Stimulated activated CD4-positive, alpha-beta T cell treated with anti-CD3 and anti-CD28 coated beads, Interleukin-4, amount 100 ng/mL, for 48 hours (primary cell): ENCODE measurements at places on chromosomes 7 and 10.

GRCh38 chr10:77229704-77230103 is 407.9 kb downstream of the KCNMA1 start:
- no peak for DNase-seq

- no peak for DNase-seq
These were observed 28.2 kb downstream of the ZNF25 start for GRCh38 chr10:37948210-37948609.

DNA sequence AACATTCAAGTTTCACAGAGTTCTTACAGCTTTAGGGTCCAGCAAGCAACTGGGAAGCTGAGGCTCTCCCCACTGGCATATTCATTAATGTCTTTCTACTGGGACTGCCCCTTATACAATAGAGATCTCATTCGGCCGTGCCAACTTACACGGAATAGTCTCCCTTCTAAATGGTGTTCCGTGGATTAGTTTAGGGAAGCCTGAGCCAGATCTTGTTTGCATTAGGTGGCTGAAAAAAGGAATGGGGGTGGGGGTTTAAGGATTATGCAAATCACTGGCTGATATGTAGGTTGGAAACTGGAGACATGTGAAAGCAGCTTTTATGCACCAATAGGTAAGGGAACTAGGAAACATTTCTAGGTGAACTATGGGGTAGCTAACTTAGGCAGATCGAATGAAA is 218.3 kb downstream of the TRIL start:
- no peak for DNase-seq

GRCh38 chr7:140519007-140519399 is 39.7 kb upstream of the MKRN1 start:
- DNase-seq = no peak

- no peak for DNase-seq
These were observed 81.4 kb upstream of the PLPP4 start for GRCh38 chr10:120375666-120376065.

- no peak for DNase-seq
These were observed 35.8 kb downstream of the MINDY3 start for GRCh38 chr10:15824498-15824897.

DNA sequence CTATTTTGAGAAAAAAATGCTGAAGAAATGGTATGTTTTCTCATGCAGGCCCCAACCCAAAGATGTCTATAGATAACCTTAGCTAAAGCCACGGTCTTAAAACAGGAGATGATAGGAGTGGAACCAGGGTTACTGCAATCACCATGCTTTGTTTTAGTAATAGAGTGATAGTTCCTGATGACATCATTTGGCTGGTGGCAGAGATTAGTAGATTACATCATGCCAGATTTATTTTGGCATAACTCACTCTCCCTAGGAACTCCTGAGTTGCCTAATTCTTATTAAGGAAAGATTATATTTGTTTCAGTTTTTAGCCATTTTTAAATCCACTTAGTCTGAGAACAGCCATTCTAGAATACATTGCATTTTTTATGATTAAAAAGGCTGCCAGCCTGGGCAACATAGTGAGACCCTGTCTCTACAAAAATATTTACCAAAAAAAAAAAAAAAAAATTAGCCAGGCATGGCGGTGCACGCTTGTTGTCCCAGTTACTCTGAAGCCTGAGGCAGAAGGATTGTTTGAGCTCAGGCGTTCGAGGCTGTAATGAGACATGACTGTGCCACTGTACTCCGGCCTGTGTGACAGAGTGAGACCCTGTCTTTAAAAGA is 17.8 kb downstream of the ENO4 start:
- DNase-seq = no peak

GRCh38 chr10:96618653-96619052 is 31.8 kb upstream of the TM9SF3 start:
- no peak for DNase-seq

- DNase-seq = no peak
These were observed 292.1 kb upstream of the IGFBP3 start for GRCh38 chr7:46213154-46213537.

DNA sequence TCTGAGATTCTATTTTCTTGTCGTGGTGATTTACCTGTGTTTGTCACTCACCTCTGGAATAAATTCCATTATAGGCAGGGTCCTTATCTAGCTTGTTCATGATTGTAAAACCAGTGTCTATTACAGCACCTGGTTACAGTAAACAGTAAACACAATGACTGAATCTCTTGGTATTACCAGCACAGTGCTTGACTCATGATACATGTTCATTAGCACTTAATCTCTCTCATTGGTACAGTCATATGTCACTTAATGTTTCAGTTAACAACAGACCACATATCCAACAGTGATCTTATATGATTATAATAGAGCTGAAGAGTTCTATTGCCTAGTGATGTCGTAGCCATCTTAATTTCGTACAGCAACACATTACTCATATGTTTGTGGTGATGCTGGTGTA is 1.6 kb upstream of the TASOR2 start:
- DNase-seq = no peak

DNA sequence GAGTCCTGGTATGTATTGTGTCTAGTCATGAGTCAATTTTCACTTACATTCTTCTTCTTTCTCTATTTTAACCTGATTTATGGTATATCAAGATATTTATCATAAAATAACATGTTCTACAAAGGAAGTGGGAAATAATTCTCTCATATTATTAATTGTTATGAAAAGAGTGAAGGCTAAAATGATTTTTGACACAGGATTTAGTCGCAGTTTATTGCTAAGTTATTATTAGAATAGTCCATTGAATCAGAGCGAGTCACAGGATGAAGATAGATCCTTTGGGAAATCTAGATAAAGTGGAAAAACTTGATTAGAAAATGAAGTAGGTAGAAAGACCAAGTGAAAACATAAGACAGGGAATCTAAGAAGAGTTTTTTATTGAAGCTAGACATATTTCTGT is 184.3 kb upstream of the DGKB start:
- DNase-seq = no peak

DNA sequence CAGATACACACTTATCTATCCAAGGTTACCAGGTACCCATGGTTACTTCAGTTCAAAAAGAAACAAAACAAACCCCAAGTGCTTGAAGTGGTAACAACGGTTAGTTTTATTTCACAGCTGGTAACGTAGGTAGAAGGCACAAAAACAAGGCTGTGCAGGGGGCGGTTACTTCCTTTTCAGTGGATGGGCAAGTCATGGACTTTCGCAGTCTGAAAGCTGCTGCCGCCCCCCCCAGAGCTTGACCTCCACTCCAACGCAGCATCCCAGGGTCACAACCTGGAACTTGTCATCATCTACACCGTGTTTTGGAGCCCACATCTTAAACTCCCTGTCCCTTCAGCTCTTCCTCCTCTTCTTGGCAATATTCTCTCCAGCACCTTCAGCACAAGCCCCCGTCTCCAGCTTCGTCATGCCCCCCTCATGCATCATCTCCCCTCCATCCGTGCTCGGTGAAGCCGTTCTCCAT is 181.2 kb upstream of the ITGB1 start:
- no peak for DNase-seq

DNA sequence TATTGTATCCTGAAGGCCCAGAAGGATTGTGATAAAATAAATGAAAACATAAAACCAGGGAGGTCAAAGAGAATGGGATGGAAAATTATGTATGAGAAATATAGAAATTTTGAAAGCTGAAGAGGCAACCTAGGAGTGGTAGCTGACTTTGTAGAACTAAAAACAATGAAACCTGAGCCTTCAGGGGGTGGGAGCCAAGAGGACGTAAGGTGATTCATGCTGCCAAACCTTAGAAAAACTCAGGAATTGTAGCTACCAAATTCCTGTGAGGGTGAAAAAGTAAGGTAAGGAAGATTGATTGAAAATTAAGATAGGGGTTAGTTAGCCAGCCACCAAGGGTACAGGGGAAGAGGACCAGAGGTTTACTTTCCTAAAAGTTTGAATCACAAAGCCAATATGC is 213.2 kb downstream of the KCND2 start:
- DNase-seq = no peak

DNA sequence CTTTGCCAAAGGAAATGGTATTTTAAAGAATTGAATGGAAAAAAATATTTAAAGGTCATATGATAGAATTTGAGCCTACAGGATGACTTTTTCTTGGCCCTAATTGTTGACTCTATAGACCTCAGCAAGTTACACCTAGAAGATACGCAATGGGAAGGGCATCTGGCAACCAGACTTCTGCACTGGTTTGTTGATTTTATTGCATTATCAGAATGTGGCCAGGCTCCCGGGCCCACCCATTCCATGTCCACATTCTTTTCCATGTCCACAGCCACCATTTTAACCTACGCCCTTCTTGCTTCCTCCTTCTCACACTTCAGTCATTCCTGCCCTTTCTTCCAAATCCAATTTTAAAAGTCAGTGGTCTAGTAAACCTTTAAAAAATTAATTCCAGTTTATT is 738.4 kb downstream of the SUGCT start:
- DNase-seq = no peak

DNA sequence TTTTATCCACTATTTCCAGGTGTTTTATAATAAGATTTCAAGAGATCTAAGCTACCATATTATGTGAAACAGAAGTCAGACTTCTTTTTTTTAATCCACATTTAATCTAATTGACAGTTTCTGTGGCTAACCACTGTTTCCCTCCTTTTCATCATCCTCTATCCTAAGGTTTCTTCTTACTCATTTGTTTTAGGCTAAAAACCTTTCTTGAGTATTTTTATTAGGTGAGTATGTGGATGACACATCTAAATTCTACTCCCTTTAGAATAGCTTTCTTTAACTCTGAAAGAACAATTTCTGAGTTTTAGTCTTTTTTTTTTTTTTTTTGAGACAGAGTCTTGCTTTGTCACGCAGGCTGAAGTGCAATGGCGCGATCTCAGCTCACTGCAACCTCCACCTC is 62.7 kb downstream of the NPY start:
- DNase-seq = no peak

- no peak for DNase-seq
These were observed 25.3 kb downstream of the WAC start for GRCh38 chr10:28558186-28558585.

- DNase-seq = no peak
These were observed 482.1 kb downstream of the DNAJB6 start for GRCh38 chr7:157818701-157819454.

DNA sequence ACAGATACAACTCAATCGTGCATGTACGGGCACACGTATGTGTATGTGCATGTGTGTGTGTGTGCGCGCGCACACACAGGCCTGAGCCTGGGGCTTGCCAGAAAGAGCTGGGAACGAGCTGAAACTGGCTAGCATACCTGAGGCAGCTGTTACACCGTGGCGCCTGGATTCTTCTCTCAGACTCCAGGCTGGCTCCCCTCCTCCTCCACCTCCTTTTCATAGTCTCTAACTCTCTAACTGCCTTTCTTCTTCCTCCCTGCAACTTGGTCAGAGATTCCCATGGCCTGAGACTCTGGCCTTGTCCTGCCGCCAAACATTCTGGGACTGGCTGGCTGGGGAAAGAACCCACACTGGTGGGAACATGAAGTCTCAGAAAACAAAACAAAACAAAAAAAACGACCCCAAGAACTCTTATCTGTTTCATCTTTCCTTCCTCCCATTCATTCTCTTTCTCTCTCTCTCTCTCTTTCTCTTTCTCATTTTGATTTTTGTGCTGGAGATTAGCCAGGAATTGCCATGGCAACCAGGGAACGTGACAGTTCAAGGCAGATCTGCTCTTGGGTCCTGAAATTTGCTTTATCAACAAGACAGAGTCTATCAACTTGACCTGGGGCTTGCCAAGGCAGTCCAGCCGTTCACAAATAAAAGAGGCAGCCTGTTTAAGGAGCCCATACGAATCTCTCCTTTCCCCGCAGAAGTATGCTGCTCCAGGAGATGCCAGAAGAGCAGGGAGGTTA is 76.8 kb upstream of the SEM1 start:
- no peak for DNase-seq

- DNase-seq = no peak
These were observed 33.4 kb upstream of the RSBN1L start for GRCh38 chr7:77662869-77663268.

DNA sequence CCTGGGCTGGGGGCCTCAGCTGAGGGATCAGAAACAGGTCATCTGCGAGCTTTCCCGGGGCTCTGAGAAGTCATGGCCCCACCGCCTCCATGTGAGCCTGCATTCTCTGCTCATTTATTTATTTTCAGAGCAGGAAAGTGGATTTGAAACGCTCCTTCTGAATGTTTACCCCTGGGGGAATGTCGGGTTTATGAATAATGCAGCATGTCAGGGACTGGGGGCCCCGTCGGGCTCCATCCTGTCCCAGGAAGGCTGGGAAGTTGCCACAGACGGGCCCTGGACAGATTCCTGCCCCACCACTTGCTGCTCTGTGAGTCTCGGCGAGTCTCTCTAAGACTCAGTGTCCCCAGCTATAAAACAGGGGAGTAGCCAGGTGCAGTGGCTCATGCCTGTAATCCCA is 11.9 kb upstream of the GTF2IRD1 start:
- DNase-seq = no peak

GRCh38 chr7:2474813-2475677 is 1.2 kb downstream of the GRIFIN start:
- DNase-seq = no peak

DNA sequence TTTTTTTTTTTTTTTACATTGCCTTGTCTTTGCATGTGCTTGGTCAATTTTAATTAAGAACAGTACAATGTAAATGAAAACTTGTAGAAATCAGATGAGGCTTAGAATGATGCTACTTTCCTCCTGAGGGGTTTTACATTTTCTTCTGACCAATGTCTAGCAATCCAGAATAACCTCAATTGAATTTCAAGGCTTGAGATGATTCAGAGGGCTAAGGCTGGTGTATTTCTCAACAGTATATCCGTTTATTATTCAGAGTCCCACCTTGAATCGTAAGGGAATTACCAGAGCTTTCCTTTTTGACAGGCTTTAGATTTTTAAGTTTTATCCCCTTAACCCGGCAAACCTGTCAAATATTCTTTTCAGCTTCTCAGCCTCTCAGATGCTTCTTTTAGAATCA is 231.2 kb upstream of the STK17A start:
- DNase-seq = no peak

GRCh38 chr10:103763374-103764202 is 91.8 kb downstream of the SH3PXD2A start:
- DNase-seq = no peak

- no peak for DNase-seq
These were observed 20.2 kb upstream of the ZNF282 start for GRCh38 chr7:149175150-149175549.

GRCh38 chr10:101833466-101833865 is 10.1 kb downstream of the KCNIP2 start:
- no peak for DNase-seq
